ENCODE measurements at places on chromosomes 2 and 18.

GRCh38 chr2:180652794-180653193 lies 327.6 kb upstream of the UBE2E3 start:
- DNase-seq: no peak

DNA sequence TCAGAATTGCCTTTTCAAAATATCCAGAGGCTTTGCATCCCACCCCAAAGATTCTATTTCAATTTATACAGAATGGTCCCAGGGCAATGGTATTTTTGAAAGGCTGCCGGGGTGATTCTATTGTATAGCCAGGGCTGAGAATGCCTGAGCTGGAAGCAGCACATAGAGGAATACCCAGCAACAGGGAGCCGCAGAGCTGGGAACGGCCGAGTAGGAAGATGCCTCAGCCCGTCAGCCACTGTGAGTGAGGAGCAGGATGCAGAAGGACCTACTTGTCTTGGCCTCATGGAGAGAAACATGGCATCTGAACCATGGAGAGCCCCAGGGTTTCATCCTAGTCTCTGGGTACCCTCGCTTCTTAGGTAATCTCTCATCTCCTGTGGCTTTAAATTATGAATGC lies 170.8 kb upstream of the FHL2 start:
- no peak for DNase-seq

- DNase-seq: no peak
Observed at GRCh38 chr2:217839073-217839749, 163.6 kb downstream of the TNS1 start.

DNA sequence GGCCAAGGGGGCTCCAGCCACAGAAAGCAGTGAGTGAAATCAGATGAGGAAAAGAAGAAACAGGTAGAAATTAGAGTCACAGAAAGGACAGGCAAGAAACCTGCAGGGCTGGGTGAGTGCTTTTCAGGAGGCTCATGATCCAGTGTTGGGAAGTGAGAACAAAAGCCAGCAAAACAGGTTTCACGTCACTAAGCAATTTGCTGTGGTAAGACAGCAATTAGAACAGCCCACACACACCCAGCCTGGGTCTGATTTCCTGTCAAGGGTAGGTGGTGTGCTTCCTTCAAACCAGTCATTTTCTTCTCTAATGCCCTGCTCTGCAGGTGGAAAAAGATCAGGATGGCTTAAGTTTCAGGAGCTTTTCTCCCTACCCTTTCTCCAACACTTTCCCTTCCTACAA lies 52.9 kb upstream of the XDH start:
- no peak for DNase-seq

GRCh38 chr2:181052523-181052891 lies 72.1 kb downstream of the UBE2E3 start:
- DNase-seq: no peak

GRCh38 chr2:83022631-83023210 lies 1436.4 kb downstream of the SUCLG1 start:
- DNase-seq: no peak
